ENCODE measurements at places on chromosomes 5 and 9.

DNA sequence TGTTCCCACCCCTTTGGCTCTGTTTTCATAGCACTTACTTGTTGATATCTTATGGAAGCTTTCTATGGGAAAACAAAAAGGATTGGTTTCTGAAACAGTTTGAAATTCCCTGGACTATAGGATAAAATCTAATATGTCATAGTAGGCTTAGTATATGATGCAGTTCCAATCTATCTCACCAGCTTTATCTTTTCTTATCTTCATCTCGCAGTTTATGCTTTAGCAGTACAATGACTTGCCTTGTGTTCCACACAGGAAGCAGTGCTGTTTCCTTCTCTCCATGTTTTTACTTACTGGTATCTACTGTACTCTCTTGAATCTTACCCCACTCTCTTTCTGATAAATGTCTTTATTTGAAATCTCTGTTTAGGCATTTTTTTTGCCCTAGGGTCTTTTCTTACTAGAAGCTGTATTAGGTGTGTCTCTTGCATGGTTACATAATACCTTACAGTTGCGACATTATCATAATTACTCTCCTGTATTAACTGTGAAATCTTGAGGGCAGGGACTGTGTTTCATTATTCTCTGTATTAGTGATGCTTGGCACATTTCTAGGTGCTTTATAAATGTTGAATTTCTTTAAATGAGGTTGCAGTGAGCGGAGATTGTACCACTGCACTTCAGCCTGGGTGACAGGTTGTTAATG, 76.3 kb downstream of the FOCAD start:
- DNase-seq = no peak

DNA sequence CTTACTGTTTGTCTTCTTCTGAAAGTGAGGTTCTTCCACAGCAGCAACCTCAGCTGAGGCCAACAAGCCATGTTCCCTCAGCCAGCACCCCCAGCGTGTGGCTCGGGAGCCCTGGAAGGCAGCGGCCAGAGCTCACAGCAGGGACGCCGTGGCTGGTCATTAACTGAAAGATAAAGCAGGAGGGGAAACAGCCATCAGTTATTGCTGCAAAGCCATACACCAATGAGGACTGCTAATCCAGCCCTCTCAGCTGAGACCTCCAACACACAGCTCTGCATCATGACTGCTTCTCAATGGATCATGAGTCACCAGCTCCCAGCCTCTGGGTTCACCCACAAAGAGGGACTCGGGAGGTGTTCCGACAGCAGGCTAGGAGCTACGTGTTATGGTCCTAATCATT, 24.3 kb downstream of the ABCA1 start:
- no peak for DNase-seq

DNA sequence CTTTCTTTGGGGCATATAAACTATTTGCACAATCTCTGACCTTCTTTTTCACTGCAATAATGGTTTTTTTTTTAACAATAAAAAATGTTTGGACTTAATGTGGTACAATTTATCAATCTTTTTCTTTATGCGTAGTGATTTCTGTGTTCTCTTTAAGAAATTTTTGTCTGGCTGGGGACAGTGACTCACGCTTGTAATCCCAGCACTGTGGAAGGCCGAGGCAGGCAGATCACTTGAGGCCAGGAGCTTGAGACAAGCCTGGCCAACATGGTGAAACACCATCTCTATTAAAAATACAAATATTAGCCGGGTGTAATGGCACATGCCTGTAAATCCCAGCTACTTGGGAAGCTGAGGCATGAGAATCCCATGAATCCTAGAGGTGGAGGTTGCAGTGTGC, 72.3 kb downstream of the STK32A start:
- DNase-seq = no peak

DNA sequence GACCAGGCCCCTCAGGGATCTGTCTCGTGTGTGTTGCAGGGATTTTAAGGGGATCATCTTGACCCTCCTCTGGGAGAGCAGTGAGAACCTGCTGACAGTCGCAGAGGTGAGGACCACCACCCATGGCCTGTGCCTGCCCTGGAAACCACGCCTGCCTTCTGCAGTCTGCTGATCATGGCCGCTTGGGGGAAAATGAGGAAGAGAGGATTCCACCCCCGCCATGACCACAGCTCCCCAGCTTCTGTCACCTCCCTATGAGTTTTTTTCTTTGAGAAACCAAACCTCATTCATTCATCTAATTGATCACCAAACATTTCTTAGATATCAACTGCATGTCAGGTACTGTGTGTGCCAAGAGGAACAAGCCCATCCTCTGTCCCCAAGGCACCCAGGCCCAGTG, 46.3 kb upstream of the TDRD7 start:
- no peak for DNase-seq

GRCh38 chr5:134267366-134268018, 41.6 kb upstream of the PPP2CA start:
- DNase-seq = no peak

- no peak for DNase-seq
Measured at GRCh38 chr5:2459251-2459650, 292.2 kb downstream of the IRX2 start.

- DNase-seq = no peak
Measured at GRCh38 chr5:6675784-6676491, 37.3 kb upstream of the TENT4A start.

GRCh38 chr5:168827636-168828035, 248.5 kb upstream of the PANK3 start:
- no peak for DNase-seq

DNA sequence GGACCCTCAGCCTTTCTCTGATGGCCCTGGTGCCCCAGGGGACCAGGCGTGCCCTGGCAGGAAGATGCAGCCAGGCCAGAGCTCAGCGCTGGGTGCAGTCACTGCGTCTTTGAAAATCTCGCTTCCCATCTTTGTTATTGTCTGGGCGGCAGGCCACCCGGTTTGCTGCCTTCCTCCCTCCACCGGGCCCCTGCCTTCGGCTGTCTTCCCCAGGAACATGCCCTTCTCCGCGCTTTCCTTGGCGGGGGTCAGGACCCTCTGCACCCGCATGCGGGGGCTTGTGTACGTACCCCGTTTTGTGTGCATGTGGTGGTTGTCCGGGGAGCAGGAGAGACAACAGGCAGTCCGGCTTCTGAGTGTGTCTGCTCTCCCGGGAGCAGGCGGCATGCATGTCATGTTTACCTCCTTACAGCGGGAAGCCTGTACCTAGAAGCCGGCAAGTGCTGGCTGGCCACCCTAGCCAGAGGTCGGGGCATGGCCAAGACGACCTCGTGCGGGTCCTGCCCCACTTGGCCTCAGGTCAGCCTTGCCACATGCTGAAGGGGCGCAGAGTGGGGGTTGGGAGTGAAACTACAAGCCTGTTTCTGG, 49.5 kb downstream of the DAB2IP start:
- DNase-seq = no peak

DNA sequence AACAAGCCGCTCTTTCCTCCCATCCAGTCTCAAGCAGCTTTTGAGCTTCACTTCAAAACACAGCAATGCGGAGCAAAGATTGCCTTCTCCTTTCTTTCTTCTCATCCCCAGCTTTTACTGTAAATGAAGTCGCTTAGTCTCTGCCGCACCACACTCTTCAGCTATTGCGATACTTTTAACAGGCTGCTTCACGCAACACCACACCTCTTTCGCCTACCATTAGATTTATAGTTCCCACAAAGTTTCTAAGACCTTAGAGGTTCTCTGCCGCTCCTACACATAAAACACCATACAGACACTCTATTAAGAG, 711 bp downstream of the PGGT1B start:
- DNase-seq = no peak

DNA sequence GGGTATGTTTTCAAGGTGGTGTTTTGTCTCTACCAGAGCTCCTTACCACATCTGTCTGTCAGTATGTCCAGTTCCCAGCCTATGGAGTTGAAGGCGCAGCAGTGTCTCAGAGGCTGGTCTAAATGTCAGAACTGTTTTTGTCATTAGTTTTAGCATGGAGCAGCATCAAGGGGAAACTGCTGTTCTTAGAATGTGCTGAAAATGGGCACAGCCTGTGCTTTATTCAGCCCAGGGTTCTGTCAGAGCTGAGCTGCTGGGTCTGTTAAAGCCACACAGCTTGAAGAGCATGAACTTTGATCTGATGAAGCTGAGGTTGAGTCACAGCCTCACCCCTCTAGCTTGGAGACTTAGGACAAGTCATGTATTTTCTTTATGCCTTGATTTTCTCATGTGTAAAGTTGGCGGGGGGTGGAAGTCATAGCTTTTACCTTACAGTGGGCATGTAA, 71.9 kb downstream of the RALGPS1 start:
- no peak for DNase-seq

- DNase-seq = no peak
Measured at GRCh38 chr9:129568560-129569501, 52.1 kb downstream of the C9orf50 start.

DNA sequence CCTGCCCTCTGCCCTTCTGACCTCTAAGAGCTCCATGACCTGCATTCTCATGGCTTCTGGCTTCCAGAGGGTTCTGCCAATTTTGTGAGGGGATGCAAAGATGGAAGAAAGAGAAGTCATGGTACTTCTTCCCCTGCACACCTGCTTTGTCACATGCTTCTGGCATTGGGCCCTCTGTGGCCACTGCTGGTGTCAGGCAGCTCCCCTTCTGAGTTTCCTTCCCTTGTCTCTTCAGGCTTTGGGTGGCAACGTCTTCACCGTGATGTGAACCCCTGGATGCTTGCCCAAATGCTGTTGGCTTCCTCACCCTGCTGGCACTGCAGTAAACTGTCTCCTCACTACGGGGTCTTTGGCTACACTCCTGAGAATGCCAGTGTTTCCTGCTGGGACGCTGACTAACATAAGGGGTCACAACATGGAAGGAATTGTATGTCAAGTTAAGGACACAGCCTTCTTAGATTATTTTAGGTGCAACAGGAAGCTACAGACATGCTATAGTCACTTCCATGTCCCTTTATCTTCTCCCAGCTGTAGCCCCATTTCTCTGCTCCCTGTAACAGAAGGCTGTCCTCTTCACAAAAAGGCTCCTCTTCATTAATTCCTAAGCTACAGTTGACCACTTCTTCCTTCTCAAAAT, 8.9 kb upstream of the CLINT1 start:
- no peak for DNase-seq

- no peak for DNase-seq
Measured at GRCh38 chr5:74655206-74655605, 14.7 kb upstream of the ENC1 start.

- DNase-seq = no peak
Measured at GRCh38 chr5:135545099-135545498, 9.3 kb upstream of the NEUROG1 start.

- no peak for DNase-seq
Measured at GRCh38 chr5:53087621-53088121, 21.9 kb downstream of the MOCS2 start.

DNA sequence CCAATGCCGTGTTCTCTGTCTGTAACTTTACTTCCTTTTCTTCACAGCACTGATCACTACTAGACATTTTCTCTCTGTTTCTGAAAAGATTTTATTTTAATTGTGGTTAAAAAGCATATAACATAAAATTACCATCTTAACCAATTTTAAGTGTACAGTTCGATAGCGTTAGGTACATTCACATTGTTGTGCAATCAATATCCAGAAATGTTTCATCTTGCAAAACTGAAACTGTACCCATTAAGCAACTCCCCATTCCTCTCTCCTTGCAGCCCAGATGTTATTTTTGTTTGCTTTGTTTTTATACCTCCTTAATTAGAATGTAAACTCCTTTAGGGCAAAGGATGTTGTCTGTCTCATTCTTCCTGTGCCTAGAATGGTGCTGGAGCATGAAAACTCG, 47.5 kb downstream of the COL27A1 start:
- no peak for DNase-seq

DNA sequence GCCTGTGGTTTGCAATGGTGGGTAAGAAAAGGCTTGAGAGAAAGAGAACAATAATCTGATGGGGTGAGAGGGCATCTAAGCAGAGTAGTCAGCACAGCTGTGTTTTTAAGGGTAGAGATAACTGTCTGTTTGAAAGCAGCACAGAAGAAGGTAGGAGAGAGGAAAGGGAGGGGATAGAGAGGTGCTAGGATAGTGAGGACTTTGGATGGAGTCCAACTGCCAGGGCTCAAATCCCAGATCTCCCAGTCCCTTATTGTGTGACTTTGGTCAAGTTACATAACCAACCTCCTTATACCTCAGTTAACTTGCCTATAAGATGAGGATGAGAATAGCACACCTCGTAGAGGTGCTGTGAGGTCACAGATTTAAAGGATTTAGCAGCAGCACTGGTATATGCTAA, 55.6 kb downstream of the GPR21 start:
- DNase-seq = no peak

- DNase-seq = peak; percentile 36
Measured at GRCh38 chr9:134390537-134390936, 64.3 kb downstream of the RXRA start.

DNA sequence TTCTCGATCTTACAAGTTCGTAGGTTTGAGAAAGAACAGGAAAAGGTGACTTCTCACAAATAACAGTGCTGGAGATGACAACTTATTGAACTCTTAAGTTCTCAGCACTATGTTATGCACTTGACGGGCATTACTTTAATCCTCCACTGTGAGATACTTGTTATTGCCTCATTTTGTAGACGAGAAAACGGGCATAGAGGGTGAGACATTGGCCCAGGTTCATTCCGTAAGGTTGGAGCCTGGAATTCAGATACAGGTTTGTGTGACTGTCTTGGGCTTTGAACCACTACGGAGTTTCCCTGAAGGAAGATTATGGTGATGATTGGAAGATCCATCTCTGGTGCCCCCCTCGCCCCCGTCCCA, 657 bp downstream of the MAT2B start:
- DNase-seq = no peak

GRCh38 chr5:171486613-171487012, 67.2 kb downstream of the FGF18 start:
- DNase-seq = no peak

GRCh38 chr9:98778251-98778650, 18.1 kb downstream of the ANKS6 start:
- DNase-seq = no peak

DNA sequence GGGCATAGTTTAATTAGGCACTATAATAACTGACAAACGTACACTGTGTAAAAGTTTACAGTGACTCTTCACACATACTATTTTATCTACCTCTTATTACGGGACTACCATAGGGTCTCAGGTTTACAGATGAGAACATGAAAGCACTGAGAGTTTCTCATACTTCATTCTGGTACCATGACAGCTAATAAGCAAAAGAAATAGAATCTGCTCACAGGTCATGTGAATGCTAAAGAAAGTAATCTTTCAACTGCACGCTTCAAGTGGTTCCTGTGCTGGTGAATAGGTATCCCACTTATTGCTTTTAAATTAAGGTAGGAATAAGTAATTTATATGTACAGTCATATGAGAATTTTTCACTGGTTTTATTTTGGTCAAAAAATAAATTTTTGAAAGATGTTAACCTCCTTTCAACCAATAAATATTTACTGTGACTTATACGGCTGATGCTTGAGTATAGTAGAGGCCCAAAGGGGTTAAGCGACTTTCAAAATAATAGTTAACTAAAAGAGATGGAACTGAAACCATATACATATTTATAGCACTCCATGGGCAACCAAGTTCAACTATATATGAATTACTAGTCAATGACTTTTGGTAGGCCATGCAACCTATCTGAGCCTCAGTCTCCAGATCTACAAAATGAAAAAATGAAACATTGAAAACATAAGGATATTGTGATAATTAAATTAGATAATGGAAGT, 8.1 kb downstream of the CDKN2A start:
- no peak for DNase-seq

GRCh38 chr5:98529321-98529720, 244.1 kb upstream of the RGMB start:
- DNase-seq = no peak
